ENCODE measurements at places on chromosomes 2 and 18.
A peak's percentile ranks its signal among the peaks of the same experiment; 100 is the strongest.

GRCh38 chr2:121722479-121722878, 14.2 kb downstream of the NIFK start:
- no peak for DNase-seq

- peak; percentile 84 for DNase-seq
Measured at GRCh38 chr2:47002480-47003381, 87.1 kb upstream of the MCFD2 start.

- DNase-seq = no peak
Measured at GRCh38 chr2:138565230-138565598, 63.6 kb downstream of the SPOPL start.

- DNase-seq = no peak
Measured at GRCh38 chr2:9440058-9440727, 16.7 kb downstream of the CPSF3 start.

- no peak for DNase-seq
Measured at GRCh38 chr18:13471198-13471845, 252.8 kb downstream of the LDLRAD4 start.
